ENCODE measurements at places on chromosomes 6 and 20.

DNA sequence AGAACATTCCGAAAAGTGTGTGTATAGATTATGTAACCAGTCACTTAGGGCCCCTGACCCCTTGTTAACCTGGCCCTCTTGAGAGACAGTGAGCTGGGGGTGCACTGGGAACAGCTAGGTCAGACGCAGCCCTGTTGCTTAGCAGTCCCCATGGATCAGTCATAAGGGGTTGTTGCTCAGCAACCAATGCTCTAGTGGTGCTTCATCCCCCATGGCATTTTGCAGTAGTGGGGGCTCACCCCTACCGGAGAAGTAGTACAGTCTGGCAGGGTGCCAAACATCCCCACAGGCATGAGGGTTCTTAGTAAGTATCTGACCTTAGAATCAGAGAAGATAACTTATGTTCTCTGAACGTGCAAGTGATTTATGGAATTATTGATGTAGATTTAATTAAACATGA, 12.3 kb downstream of the PKIB start:
- no peak for DNase-seq

DNA sequence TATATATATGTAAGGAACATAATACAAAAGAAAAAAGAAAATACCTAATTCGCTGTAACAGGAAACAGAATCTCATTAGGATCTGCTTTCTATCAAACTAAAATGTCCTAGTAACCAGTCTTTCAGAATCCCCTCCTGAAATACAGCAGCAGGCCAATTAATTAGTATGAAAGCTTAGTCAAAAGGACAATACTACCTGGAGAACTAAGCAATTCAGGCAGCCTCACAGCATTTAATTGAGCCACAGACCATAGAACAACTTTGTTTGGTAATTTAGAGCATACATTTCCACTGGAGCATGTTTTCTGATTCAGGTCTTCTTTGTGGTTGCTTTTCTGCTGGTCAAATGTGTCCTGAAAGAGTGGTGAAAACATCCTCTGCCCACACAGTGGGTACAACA, 516.0 kb downstream of the LMBRD1 start:
- no peak for DNase-seq

GRCh38 chr6:155418017-155418761, 37.5 kb downstream of the NOX3 start:
- peak; percentile 70 for DNase-seq

GRCh38 chr6:152461556-152461955, 175.6 kb downstream of the SYNE1 start:
- peak; percentile 32 for DNase-seq

DNA sequence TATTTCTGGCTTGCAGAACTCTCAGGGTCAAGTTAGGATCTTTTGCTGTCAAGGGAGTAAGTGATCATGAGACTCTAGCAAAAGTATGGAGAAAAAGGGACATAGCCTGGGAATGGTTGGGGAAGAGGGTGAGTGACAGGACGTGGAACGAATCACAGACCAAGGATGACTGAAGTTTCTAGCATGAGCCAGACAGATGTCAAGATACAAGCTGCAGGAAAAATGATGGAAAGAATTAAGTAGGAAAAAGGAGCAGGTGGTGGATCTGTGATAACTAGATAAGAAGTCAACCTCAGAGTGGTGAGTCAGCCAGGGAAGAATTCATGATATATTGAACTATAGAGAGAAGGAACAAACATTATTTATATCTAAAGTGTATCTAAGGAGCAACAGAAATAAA, 159.8 kb upstream of the SYNDIG1 start:
- DNase-seq: peak; percentile 1

GRCh38 chr20:25007491-25008305, 15.1 kb upstream of the APMAP start:
- no peak for DNase-seq

DNA sequence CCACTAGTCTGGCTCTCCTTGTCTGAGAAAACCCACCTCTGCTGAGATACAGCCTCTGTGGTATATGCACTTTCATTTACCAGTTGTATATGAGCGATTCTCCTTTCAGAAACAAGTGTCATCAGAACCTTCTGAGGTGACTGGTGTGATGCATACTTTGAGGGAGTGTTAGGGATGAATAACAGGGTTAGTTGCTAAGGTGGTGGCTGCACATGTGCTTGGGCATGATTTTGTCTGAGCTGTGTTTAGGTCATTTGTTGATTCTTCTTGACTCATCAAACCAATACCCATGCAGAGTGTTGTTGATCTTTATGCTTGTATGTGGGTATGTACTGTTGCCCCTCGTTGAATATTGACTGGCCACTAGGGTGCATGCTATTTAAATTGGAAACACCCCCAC, 25.7 kb downstream of the DTD1 start:
- DNase-seq: peak; percentile 57

DNA sequence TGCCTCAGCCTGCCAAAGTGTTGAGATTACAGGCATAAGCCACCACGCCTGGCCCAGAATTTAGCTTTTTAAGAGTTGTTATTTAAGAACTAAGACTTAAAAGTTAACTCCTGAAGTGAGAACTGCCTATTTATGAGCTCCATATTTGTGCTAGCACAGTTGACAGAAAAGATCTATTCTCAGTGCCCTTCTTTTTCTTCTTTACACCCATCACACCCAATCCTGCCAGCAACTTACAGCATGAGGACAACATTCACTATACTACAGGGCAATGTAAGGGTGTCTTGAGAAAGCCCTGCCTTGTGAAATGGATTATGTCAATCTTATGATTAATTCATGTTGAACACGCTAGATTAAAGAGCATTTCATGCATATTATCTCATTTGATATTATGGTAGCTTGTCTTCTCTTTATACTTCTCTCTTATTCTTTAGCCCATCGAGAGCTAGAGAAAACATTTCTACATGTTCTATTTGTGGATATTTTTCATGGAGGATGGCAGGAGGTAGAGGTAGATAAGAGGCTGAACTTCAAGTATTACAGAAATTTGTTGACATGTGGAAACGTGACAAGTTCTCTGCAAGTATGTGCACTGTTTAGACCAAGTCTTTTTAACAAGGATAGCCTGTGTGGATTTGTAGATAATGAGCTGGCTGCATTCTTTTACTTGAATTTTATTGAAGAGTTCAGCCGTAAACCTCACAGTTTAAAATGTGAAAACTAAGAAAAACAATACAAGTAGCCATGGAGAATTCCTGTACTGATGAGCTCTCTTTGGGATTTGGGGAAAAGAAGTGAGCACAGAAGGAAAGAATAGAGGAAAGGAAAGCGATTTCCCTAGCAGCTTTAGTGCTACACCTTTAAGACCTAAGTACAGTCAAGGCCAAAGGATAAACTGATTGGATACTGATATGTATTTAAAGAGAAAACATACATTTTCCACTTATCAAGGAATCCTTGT, 212.2 kb downstream of the ARHGAP18 start:
- no peak for DNase-seq

- no peak for DNase-seq
These were observed 34.3 kb downstream of the PRSS35 start for GRCh38 chr6:83546636-83547035.

DNA sequence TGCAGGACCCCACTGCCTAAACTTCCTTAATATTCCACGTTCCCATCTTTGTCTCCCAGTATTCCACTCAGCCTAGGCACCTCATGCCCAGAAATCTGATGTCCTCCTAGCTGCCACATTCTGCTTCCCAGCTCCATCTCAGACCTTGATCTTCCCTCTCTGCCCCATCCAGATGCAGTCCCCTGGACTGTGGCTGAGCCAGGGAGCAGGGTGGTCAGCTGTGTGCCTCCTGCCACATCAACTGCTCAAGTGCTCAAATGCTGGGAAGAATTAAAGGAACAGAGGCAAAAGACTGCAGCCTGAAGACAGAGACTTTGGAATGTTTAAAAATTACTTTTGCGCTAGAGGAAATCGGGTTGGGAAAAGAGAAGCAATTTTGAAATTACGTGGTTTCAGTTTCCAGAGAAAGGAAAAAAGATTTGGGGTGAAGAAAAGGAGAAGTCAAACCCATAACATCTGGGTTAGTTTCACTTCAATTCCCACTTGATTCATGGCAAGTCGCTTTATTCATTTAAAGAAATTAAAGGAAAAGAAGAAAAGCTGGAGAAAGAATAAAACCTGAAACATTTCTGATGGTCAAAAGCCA, 704.8 kb downstream of the PTPRT start:
- DNase-seq: no peak

GRCh38 chr6:70136996-70137395, 165.9 kb downstream of the COL9A1 start:
- DNase-seq: no peak

DNA sequence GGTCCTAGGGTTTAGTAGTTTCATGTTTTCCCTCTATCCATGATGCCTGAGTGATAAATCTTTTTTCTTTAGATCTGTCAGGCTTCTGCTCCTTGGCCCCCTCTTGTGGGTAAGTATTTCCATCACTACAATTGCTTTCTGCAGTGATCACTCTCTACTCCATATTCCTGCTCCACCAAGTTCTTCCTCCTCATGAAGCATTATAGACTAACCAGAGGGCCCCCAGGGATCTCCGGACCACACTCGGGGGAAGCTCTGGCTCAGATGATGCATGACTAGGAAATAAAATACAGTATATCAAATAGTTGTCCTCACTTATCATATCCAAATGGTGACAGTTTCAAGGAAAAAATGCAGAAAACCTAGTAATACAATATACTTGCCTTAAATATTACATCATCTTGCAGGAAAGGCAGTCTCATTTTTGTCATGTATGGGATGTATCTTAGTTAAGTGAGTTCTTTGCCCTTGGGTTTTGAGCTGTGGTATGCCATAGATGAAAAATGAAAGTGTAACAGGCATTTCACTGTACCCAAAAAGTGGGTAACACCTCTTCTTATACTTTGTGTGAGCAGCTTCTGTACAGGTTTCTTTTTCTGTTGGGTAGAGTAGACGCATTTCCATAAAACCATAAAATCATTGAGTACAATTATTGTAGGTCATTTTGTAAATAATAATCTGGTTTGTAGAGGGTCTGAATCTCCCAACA, 200.9 kb upstream of the EYA4 start:
- peak; percentile 47 for DNase-seq

GRCh38 chr6:52647199-52647598, 23.7 kb upstream of the TMEM14A start:
- DNase-seq: peak; percentile 68

DNA sequence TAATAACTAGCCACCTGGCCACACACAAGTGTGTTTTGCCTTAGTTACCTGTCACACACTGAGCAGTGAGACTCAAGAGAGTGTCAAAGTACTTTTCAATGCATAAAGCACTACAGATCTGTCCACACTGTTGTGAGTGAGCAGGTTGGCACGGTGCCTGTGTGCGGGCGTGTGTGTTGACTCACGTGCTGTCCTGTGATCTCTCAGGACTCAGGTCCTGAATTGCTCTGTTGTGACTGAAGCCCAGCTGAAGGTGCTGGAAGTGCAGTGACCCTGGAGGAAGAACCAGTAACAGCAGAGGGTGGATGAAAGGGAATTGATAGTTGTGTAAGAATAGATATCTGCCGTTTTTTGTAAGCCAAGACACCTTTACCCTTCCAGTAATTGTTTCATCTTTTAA, 18.3 kb downstream of the SLC16A10 start:
- peak; percentile 72 for DNase-seq

- no peak for DNase-seq
These were observed 120.8 kb upstream of the BCLAF1 start for GRCh38 chr6:136410201-136411024.

DNA sequence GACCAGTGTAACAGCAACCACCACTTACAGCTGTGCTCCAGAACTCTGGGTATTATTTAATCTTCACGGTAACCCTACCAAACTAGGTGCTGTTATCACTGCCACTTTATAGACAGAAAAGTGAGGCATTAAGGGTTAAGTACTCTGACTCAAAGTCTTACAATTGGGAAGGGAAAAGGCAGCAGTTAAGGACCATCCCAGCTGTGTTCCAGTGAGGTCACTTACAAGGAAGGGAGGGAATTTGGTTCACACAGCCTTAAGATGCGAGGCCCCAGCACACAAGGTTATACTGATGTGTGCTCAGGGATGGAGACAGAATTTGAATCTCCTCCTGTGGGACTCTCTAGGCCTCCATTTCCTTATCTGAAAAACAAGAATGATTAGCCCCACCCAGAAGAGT, 46.7 kb downstream of the TRERF1 start:
- DNase-seq: peak; percentile 84

DNA sequence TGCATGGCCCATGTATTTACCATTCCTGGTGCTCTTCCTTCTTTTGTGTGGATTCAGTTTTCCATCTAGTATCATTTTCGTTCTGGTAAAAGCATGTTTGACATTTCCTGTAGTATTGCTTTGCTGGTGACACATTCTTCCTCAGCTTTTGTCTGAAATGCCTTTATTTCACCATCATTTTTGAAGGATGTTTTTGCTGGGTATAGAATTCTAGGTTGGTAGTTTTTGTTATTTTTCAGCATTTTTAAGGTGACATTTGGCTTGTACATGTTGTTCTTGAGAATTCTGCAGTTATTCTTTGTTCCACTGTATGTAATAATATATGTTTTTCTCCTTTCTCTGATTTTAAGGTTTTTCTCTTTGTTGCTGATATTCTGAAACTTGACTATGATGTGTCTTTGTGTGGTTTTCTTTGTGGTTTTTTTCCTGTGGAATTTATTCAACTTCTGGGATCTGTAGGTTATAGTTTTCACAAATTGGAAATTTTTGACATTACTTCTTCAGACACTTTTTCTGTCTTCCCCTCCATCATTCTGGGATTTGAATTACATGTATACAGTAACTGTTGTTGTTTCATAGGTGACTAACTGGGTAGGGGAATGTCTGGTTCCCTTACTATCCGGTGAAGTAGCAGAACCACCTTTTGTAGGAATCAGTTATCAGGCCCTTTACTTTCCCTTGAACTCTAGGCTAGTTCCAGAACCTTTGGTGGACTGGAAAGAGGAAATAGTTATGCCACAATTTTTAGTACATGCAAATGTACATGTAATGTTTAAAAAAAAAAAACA, 30.2 kb downstream of the SNX9 start:
- no peak for DNase-seq

DNA sequence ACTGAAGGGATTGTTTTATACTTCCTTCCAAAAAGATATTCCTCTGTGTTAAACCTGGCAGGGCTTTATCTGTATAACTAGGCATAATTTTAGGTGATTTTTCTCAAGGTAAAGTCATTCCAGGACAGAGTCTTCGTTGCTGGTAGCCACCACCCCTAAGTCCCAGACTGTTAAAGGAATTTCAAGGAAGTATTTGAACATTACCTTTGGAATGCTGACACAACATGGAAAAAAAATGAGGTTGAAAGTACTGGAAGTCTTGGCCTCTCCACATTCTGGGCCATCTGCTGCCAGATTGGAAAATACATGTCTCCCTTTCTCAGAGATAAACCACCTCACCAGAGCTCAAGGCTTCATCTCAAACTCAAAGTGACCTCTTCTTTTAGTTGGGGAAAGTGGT, 27.0 kb upstream of the ETV7 start:
- no peak for DNase-seq

DNA sequence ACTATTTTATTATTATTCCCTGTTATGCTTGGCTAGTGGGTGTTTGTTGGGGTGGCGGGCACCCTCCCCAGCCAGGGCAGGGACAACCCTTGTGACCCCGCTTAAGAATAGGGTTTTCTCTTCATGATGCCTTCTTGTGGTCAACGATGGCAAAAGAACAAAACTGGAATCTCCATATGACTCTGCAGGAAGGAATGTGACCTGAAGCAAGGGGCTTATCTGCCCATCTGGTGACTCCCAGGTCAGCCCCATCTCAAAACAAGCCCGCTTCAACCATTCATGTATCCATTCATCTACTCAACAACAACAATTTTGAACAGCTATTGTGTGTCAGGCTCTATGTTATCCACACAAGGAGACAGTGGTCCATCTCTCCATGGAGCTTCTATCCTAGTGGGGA, 30.9 kb upstream of the TGM6 start:
- no peak for DNase-seq

All from fibroblast of mammary gland (primary cell).